ENCODE measurements at places on chromosomes 16 and 17. TPM values are rescaled to one million over a fixed set of nuclear protein-coding genes. Genes with fewer than 3 reads are reported as not detected.

The KRT39 gene
- not detected for total RNA-seq

The WNT9B gene
- 4.1 TPM for total RNA-seq

The KRTAP1-5 gene
- total RNA-seq: not detected

DNA sequence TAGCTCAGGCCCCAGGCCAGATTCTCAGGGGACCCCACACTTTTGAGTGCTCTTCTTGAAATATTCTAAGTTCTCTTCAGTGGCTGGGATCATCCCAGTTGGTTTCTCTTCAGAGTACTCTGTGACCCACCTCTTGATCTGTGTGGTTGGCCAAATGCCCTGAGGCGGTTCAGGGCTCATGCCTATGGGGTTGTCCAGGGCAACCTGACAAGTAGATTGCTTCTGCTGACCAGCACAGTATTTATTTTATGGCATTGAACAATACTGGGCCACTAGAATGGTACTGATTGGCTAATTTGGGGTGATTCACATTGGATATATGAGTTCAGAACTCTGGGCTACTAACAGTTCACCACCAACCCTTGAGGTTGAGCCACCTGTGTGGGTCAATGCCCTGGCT lies 7.4 kb upstream of the GOSR2 start:
- no peak for DNase-seq

- DNase-seq: no peak
These were observed 33.1 kb upstream of the HERPUD1 start for GRCh38 chr16:56898847-56899246.

GRCh38 chr17:67377488-67378453 lies 690 bp downstream of the PITPNC1 start:
- DNase-seq: peak; percentile 45

DNA sequence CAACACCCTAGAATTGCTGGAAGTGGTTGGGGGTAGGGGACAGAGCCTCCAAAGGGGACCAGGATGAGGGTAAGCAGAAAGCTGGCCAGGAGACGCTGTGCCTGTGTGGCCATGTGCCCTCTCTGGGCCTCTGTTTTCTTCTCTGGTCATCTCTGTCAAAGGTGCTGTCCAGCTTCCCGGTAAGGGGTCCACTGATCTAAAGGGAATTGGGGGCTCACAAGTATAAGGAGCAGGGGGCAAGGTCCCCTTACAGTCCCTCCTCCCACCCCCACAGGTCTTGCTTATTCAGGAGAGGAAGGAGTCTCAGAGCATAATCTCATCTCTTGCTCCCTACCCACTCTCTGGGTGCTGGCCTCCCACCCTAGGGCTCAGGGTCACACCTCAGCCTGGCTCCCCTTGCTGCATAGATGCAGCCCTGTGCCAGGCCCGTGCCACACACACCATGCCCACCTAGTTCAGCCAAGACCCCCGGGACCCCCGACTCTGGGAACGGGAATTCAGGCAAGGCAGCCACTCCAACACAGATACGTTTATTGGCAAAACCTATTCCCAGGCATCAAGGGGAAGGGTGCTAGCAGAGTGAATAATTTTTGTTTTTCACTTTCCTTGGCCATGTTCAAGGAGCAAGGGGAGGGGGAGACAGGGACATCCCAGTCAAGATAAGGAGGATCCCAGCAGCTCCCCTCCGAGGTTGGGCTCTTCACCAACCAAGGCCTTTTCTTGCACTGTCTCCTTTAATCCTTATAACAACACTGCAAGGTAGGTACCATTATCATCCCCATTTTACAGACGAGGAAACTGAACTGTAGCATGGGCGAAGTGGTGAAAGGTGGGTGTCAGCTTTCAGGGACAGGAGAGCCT lies 19.8 kb downstream of the SLC4A1 start:
- DNase-seq: no peak

DNA sequence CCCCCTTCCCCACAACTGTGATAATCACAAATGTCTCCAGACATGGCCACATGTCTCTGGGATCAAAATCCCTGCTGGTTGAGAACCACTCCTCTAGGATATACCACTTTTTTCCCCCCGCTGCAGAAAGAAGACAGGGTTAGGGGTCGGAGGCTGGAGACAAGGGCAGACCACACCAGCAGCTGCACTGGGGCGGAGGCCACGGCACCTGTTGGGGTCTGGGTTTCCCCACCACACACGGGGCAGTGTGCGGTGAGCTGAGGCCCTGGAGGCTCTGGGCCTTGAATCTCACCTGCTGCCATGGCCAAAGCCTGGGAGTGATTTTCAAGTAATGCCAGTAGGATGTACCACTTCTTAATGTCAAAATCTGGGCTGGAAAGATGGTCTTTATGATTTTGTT lies 320.5 kb downstream of the SNX29 start:
- DNase-seq: no peak

DNA sequence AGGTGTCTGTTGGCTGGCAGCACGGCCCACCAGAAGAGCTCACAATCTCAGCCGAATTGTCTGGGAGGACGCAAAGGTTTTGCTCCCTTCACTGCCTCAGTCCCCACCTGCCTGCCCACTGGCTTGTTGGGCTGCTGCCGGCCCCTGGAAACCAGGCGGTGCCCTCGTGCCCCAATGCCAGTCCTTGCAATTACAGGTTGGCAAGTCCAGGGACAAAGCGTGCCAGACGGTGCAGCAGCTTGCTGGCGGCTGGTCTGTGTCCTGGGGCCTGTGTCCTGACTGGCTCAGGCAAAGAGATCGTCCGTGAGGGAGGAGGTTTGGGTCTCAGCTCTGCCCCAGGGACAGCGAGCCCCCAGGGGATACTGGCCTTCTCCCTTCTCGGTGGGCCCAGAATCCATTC lies 24.6 kb upstream of the SPNS2 start:
- peak; percentile 91 for DNase-seq

GRCh38 chr16:67086822-67087221 lies 22.9 kb upstream of the PHAF1 start:
- no peak for DNase-seq

GRCh38 chr17:41864498-41864835 lies 756 bp downstream of the KLHL11 start:
- peak; percentile 58 for DNase-seq

DNA sequence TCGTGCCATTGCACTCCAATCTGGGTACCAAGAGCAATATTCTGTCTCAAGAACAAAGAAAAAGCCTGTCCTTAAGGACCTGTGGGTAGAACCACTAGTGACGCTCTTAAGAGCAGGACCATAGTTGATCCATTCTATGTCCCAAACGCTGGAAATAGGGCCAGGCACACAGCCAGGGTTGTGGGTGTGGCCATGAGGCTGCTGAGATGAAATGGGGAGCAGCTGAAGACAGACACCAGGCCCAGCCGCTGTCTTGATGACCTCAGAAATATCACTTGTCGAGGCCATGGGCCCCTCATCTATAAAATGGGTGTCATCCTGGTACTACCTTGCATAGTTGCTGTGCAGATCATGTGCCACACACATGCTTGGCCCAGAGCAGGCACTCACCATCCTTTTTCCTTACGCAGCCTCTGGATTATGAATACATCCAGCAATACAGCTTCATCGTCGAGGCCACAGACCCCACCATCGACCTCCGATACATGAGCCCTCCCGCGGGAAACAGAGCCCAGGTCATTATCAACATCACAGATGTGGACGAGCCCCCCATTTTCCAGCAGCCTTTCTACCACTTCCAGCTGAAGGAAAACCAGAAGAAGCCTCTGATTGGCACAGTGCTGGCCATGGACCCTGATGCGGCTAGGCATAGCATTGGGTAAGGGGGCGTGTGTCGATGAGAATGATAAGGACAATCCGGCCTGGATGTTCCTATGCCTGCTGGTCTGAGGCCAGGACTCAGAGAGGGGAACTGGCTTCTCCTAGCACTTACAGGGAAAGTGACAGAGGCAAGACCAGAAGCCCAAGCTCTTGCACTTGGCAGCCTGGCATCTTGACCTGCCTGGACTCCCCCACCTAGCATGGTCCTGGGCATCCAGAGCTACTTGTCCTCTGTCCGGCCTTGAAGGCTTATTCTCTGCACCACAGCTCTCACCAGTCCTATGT lies 25.5 kb downstream of the CDH5 start:
- DNase-seq: no peak

GRCh38 chr17:56966338-56966737 lies 5.5 kb upstream of the COIL start:
- DNase-seq: no peak

GRCh38 chr17:39767147-39767546 lies 29.4 kb downstream of the GRB7 start:
- DNase-seq: no peak

All from cerebellum (tissue), 4 donors.